Activated naive CD4-positive, alpha-beta T cell treated with anti-CD3 and anti-CD28 coated beads, Interleukin-2, amount 50 U/mL, for 72 hours (primary cell): ENCODE measurements at places on chromosomes 6 and 20.

DNA sequence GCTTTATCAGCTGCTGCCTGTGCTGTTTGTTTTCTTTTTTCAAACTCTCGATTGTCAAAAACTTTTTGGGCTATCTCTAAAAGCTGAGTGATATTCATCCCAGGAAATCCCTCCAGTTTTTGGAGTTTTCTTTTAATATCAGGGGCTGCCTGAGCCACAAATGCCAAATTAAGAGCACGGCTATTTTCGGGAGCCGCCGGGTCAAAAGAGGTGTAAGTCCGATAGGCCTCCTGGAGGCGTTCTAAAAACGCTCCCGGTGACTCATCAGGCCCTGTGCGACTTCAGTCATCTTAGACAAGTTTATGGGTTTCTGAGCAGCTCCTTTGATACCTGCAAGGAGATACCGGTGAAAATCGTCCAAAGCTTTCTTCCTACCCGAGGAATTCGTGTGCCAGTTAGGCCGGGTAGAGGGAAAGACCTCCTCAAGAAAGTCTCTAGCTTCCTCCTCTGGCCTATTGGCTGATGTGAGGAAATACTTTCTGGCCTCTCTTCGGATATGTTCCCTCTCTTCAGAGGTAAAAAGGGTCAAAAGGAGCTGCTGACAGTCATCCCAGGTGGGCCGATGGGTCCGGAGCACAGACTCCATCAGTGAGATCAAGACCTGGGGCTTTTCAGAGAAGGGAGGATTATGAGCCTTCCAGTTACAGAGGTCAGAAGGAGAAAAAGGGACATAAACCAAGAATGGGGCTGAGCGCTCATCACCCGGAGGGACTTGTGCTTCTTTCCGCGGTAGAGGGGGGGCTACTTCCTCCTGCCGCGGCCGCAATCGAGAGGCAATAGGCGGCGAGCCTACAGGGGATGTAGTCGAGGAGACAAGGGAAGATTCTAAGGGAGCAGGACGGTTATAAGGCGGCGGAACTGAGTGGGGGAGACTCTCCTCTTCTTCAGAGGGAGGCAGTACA lies 151.1 kb downstream of the TRIM27 start:
- DNase-seq, result no peak

DNA sequence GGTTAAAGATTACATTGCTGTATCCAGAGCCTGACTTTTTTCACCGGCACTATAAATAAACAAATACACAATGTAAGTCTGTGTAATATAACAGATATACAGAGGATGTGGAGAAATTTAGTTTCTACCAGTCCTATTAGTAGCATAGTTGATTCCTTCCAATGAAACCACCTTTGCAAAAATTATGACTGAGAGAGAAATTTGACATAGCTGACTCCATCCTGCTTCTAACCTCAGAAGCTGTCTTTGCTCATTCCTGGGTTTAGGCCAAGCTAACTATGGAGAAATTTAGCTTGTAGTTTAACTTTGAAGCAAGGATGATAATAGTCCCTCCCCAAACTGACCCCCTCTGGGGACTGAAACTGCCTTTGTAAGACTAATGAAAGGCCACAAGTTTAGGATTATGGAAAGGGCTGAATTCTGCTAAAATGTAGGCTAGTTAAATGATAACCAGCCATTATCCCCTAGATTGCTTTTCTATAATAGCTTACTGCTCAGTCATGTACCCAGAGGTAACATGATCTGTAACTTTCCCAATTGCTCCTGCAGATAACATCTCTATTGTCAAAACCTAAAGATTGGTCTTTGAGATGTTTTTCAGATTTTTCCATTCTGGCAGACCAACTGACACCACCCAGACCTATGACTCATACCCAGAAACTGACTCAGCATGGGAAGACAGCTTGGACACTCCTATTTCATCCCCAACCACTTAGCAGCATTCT lies 172.8 kb upstream of the ARG1 start:
- DNase-seq, result no peak

- no peak for DNase-seq
Observed at GRCh38 chr20:478010-478948, 15.9 kb upstream of the TBC1D20 start.

- DNase-seq, result no peak
Observed at GRCh38 chr6:161242779-161243693, 30.8 kb downstream of the AGPAT4 start.

GRCh38 chr6:127907960-127908640 lies 7.2 kb upstream of the THEMIS start:
- DNase-seq, result no peak

- DNase-seq, result no peak
Observed at GRCh38 chr6:42962502-42963178, 2.1 kb downstream of the GNMT start.

DNA sequence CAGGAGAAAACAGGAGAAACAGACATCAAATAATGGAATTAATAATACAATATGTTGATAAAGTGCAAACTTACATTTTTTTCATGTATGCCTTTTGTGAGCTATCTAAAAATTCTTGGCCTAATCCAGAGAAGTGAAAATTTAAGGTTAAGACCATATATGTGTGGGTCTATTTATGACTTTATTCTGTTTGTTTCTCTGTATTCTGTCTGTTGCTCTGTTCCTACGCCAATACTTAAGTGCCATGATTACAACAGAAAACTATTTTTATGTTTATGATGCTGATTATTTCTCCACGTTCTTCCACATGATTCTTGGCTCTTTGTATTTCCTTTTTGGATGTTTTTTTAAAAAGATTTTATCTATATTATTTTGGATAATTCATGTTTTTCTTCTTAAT lies 109.6 kb upstream of the MAP3K4 start:
- no peak for DNase-seq

DNA sequence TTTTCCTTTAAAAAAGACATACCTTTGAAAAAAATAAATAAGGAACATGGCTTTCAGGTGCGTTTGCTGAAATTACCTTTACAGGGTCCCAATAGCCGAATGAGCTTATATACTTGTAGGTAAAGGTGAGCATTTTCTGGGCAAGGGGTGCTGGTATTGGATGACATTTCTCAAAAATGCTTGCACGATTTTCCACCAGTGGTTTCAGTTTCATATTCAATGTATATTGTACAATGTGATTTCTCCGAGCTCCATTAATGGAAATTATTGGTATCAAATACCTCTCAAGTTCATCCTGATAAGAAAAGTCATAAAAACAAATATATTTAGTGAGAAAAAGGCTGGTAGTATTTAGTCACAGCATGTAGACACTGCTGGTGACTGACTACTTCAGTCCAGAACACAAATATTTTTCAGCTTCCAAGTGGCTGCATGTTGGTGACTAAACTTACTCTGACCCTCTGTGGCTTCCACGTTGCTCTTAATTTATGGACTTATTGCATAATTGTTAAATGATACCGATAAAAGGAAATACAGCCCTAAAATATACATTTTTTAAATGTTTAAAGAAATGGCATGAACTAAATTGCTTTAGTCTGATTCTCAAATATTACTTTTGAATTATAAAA lies 32.9 kb upstream of the ZBTB24 start:
- no peak for DNase-seq

GRCh38 chr20:14830466-14830865 lies 493.1 kb upstream of the FLRT3 start:
- DNase-seq, result no peak

GRCh38 chr6:43308101-43308989 lies at the start of gene CRIP3:
TSS of gene CRIP3 (minus strand) at chr6:43308826. CDS start at chr6:43308792, 34 bp downstream.
- peak; percentile 75 for DNase-seq

- no peak for DNase-seq
Observed at GRCh38 chr20:10550204-10551118, 115.4 kb downstream of the SLX4IP start.

DNA sequence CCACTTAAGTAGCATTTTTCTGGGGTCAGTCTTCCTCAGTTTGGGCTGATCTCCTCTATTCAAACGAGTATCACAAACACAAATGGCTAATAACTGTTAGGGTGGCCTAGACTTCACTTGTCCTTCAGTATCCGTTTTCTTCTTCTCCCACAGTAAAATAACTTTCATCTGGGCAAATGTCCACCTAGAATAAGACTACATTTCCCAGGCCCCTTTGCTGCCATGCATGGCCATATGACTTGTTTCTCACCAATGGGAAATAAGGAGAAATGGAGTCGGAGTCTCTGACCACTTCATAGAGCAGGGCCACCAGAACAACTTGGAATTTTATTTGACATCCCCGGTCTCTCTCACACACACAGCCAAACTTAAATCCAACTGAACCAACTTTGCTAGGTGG lies 51.4 kb downstream of the SULF2 start:
- no peak for DNase-seq

GRCh38 chr6:166466178-166467122 lies 83.7 kb upstream of the MPC1 start:
- DNase-seq, result no peak

DNA sequence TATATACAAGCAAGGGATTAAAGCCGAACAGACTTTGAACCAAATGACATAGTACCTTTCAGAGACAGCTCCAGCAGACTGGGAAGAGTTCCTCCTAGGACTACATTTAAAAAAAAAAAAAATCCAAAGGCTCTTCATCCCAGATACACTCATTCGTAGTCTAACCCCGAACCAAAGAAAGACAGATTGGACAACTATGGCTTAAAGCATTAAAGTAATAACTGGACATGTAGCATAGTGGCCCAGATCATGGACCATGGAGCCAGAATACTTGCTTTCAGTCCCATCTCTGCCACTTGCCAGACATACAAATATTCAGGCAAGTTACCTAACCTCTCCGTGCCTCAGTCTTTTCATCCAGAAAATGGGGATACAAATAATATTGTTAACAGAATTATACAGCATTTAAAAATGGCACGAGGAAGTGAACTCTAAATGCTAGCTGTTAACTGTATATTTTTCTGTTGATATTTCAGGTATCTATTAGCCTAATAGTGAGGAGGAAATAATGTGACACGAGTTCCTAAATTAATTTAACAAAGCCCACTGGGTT lies 123.7 kb downstream of the HIVEP2 start:
- no peak for DNase-seq

GRCh38 chr20:8862092-8862491 lies 206.8 kb upstream of the PLCB4 start:
- no peak for DNase-seq

DNA sequence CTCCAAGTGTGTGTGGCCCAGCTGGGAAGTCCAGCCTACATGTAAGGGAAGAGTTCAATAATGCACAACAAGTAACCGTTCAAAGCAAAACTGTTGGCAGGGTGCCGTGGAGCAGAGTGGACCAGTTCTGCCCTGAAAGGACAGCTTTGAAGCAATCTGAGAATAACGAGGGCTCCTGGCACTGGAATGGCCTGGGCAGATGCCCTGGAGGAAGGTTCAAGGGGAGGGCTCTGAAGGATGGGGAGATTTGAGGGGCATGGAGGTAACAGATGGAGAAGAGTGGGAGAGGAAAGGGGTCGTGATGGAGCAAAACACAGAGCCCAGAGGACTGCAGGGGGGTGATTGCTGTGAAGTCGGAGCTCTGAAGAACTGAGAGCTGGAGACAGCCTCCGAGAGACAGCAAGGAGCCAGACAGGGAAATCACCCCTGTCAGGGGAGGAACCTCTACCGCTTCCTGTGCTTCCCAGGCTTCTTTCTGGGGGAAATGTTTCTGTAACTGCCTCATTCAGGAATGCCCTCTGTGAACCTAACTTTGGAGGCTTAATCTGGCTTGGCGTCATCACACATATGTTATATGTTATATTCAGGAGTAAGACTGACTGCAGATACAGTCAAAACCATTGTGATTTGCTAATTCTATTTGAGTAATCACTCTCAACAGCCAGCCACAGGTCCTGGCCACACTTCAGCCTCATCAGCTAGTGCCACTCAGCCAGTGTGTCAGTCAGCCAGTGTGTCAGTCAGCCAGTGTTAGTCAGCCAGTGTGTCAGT lies 41.2 kb downstream of the ZC3H12D start:
- DNase-seq, result no peak

- no peak for DNase-seq
Observed at GRCh38 chr6:39755231-39755630, 30.0 kb upstream of the KIF6 start.

- DNase-seq, result no peak
Observed at GRCh38 chr6:156577749-156578148, 199.4 kb upstream of the ARID1B start.

DNA sequence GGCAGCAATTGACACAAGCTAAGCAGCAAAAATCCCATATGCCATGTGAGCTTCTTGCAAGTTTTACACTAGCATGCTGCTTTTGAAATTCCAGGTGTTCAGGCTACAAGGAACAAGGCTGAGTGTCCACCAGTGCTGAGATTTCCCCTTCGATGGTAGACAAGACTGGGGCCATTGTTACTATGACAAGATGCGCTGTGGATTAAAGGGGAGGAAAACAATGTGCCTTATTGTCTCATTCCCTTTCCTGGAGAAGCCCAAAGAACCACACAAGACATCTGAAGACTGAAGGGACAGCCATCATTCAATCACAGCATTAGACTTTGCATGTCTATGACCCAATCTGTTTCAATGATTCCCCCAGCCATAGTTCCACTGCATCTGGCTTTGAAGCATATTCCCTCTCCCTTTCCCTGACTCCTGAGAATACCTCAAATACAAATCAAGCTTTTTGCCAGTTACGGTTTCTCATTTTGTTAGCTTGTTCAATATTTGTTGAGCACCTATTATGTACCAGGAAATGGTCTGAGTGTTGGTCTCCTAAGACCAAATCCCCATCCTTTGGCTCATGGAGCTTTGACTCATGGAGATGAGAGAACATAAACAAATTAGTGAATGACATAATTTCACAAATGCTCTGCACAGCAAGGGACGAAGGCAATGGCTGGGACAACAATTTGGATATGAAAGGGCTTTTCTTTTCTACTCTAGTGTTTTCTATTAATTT lies 23.4 kb upstream of the SCGN start:
- no peak for DNase-seq

GRCh38 chr6:128403618-128404444 lies 116.6 kb downstream of the PTPRK start:
- no peak for DNase-seq

DNA sequence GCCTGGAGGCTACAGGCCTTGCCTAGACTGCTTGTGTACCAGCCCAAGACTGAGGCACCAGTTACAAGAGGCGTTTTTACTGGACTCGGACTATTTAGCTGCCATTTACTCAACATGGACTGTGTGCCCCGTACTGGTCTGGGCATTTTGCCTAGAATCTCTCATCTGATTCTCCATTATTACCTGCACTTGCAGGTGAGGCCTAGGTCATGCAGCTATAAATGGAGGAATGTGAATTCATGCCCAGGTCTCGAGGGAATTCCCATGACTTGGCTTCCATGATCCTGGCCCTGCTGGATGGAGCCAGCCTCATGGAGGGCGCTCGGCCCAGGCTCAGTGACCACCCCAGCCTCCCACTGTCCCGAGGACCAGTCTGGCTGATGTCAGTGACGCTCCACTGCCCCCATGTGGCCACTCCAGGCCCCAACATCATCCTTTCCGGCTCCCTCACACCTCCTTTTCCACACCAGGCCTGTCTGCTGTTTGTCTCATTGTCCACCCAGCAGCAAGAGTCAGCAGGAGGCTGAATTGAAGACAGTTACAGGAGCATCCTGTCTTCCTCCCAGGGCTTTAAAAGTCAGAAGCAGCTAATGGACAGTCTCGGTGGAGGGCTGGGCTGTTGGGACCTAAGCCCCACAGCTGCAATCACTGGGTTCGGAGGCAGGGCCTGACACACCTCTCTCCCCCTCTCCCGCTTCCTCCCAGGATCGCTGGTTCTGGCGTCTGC lies 8.7 kb downstream of the MMP24OS start:
- DNase-seq, result no peak
